ENCODE measurements at places on chromosomes 13 and 19. TPM values are rescaled to one million over a fixed set of nuclear protein-coding genes. Genes with fewer than 3 reads are reported as not detected.

DNA sequence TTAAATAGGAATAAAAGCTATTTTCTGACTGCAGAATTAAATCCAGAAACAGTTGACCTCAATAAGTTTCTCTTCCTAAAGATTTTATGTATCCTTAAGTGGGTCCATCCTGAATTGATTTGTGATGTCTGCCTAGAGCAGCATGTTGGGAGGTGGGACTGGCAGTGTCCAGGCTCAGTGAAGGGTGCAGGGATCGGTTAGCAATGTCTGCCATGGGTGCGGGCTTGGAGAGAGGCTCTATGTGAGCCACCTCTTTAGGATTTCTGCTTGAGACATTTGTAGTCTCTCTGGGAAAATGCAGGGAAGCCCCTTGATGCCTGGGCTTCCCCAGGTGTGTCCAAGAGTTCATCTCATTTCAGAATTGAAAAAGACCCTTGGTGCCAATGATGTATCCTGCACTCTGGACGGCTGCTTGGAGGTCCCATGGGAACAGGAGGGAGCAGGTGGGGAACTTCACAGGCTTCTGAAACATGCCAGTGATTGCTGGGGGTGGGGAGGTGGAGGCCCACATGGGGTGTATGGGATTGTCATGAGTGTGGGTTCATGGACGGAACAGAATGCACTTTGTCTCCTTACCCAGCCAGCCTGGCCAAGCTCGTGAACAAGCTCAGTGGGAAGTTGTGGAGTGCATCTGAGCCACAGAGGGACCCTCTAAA lies 6.2 kb upstream of the COLGALT1 start:
- DNase-seq: no peak

DNA sequence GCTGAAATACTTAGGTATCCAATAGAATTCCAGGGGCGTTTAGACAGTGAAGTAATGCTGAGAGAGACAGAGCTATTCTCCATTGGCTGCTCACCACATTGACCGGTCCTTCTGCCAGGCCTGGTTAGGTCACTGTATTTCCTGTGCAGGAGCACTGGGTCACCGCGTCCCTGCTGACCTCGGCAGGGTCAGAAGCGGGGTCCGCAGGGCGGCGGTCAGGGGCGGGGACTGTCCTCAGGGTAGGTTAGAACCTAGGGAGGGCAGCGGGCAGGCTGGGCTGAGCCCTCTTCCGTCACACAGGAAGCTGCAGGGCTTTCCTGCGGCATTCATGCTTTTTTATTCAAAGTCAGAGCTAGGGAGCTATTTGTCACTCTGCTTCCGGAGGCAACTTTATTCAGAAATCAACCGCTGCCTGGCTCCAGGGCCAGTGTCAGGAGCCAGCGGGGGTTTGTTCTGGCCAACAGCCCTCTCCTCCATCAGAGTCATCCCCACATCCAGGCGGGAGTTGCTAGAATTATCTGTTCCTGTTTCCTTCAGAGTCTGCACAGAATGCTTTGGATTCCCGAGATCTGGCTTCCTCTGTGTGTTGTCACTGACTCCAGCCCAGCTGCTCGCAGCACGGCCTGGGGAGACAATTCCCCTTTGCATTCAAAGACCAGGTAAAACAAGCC lies 81.2 kb upstream of the WASF3 start:
- no peak for DNase-seq

- DNase-seq: peak; percentile 80
Observed at GRCh38 chr13:74062933-74063332, 71.3 kb downstream of the KLF12 start.

GRCh38 chr13:32538621-32539246 lies at the start of gene N4BP2L2:
Gene N4BP2L2 (minus strand): TSS chr13:32538795. CDS start chr13:32537027, 1,768 bp downstream.
- DNase-seq: peak; percentile 99

DNA sequence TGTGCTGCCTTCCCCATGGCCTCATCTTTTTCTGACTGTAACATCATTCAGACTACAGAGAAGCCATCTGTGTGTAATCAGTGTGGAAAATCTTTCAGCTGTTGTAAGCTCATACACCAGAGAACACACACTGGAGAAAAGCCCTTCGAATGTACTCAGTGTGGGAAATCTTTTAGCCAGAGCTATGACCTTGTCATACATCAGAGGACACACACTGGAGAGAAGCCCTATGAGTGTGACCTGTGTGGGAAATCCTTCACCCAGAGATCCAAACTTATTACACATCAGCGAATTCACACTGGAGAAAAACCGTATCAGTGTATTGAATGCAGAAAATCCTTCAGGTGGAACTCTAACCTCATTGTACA lies 17.2 kb upstream of the ZNF8 start:
- no peak for DNase-seq

DNA sequence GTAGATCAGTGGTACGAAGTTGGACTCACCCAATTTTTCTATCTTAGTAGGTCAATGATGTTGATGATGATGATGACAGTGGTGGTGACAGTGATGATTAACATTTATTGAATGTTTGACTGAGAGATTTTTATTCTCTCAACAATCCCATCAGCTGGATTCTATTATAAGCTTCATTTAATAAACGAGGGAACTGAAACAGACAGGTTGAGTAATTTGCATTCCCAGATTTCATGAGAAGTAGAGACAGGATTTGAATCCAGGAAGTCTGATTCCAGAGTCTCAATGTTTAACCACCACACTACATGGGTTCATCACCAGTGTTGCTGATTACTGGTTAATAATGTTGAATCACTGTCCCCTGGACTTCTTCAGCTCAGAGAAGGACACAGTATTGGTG lies 168.9 kb downstream of the FLT1 start:
- DNase-seq: no peak

- DNase-seq: no peak
Observed at GRCh38 chr13:27130223-27130978, 41.2 kb downstream of the USP12 start.

DNA sequence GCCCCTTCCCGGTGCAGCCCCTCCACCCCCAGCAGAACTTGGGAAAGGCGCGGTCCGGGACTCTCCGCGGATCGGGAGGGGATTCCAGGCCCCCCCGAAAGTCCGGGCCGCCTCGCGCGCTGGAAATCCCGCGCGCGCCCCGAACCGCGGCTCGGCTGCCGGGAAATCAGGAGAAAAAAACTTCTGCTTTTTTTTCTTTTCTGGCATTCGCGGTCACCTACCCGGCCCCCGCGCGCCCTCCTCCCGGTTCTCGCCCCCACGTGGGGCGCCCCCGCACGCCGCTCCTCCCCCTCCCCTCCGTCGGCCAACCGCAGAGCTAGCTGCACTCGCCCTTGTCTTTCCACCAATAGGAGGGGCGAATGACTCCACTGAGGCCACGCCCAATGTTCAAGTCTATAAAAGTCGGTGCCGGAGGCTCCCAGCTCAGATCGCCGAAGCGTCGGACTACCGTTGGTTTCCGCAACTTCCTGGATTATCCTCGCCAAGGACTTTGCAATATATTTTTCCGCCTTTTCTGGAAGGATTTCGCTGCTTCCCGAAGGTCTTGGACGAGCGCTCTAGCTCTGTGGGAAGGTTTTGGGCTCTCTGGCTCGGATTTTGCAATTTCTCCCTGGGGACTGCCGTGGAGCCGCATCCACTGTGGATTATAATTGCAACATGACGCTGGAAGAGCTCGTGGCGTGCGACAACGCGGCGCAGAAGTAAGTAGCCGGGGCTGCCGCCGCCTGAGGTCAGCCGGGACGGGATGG lies at the start of gene GADD45B:
GADD45B (plus strand) TSS at position 426 of the 749 bp plus-strand sequence; CDS start at position 658, 232 bp downstream.
- peak; percentile 99 for DNase-seq

DNA sequence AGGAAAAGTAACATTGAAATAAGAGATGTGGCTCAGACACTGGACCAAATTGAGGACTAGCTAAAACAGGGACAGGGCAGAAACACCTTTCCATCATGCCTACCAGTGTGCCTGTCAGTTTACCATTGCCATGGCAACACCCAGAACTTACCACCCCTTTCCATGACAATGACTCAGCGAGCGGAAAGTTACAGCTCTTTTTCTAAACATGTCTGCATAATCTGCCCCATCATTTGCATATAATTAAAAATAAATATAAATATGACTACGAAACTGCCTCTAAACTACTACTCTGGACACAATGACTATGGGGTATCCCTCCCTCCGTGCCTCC lies 96.0 kb downstream of the UBL3 start:
- DNase-seq: no peak

The B3GNT8 gene
- 2.1 TPM for polyA plus RNA-seq

Data from muscle of arm (tissue), 14 donors.